Activated CD4-positive, alpha-beta T cell treated with anti-CD3 and anti-CD28 coated beads, Interleukin-2, amount 10 ng/mL, durations not matched to agents 7 days and 5 days (primary cell): ENCODE measurements at places on chromosomes 2 and 18.
A peak's percentile ranks its signal among the peaks of the same experiment; 100 is the strongest.

- DNase-seq, result no peak
Measured at GRCh38 chr2:24489465-24490180, 1.4 kb upstream of the NCOA1 start.

GRCh38 chr2:181949047-181949446 lies 36.6 kb upstream of the PPP1R1C start:
- DNase-seq, result no peak

GRCh38 chr18:12904012-12904516 lies 20.0 kb upstream of the PTPN2 start:
- peak; percentile 73 for DNase-seq

DNA sequence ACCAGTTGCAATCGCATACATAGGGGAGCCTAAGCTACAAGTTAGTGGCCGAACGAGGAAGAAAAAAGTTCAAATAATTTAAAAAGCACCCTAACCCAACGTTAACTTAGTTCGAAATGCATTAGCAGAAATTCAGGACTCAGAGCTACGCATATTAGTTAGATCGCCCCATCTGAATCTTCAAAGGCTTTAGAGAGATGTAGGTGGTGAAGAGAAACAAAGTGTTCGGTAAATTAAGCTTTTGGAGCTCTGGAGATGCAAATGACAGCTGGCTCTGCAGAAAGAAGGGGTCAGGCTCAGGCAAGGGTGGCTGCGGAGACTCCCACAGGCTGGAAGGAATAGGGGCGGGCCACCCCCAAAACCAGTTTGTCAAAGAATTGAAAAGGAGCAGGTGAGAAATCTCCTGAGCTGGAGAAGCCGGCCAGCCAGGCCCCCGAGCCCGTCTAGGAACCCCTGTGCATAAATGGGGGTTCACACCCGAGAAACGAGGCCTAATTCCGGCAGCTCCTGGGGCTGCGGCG lies 621 bp downstream of the TXNL1 start:
- DNase-seq, result no peak

DNA sequence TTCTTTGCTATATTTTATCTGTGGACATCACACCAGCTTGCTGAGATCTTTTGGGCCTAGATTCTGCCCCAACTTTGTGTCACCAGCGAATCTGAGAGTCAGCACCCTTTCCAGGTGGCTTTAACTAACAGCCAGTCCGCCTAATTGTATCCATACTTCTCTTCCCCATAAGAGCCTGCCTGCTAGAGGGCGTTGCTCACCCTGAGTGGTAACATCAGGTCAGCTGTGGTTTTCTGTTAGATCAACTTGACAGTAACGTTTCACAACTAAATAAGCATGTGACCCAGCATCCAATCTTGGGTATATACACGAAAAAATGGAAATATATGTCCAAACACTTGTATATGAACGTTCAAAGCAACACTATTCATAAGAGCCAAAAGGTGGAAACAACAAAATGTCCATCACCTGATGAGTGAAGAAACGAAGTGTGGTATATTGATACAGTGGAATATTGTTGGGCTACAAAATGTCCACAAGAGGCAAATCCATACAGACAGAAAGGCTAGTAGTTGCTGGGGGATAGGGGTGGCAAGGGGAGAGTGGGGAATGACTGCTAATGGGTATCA lies 24.9 kb downstream of the EFHD1 start:
- DNase-seq, result no peak

DNA sequence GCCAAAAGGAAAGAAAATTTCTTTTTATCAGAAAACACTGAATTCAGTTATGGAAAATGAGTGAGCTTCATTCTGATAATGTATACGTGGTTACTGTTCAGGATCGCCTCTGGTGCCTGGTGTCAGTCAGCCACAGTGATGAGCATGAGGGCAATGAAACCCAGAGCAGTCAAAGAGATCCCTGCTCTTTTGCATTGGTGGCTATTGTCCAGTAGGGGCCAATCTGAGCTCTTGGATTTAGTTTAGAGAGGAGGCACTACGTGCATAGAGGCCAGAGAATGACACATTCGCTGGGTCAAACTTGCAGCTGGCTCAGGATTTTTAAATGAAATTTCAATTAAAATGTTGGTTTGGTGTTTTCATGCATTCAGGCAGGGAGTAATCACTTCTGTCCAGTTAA lies 522.9 kb downstream of the TMEM182 start:
- DNase-seq, result no peak

GRCh38 chr18:388200-388599 lies 112.3 kb downstream of the COLEC12 start:
- DNase-seq, result no peak

DNA sequence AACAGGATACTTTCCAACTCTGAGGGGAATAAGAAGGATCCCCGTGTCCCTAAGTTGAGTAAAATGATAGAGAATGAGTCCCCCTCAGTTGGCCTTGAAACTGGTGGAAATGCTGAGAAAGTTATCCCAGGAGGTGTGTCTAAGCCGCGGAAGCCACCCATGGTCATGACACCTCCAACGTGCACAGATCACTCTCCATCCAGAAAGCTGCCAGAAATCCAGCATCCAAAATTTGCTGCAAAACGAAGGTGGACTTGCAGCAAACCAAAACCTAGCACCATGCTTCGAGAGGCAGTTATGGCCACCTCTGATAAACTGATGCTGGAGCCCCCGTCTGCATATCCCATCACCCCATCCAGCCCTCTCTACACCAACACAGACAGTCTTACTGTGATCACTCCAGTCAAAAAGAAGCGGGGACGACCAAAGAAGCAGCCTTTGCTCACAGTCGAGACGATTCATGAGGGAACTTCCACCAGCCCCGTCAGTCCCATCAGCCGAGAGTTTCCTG lies 270.1 kb downstream of the SETBP1 start:
- DNase-seq, result no peak

GRCh38 chr2:122831649-122832048 lies 1076.2 kb downstream of the TSN start:
- DNase-seq, result no peak
